ENCODE measurements at places on chromosomes 3 and 15. TPM values are rescaled to one million over a fixed set of nuclear protein-coding genes. Genes with fewer than 3 reads are reported as not detected.

DNA sequence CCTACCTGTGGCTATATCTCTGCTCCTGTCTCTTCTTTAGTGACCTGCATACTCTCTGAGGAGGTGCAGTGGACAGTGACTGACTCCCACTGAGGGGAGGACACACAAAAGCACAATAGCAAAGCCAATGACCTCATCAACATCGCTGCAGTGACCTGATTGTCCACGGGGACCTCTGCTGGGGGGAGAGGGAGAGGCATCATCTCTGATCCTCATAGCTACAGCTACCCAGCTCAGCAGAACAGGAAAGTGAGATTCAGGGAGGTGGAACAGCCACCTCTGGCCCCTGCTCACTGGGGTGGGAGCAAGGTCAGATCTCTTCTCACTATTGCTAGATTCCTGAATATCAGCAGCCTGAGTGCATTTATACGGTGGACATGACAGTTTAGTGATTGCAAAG is 179.2 kb downstream of the ATP10A start:
- no peak for DNase-seq

DNA sequence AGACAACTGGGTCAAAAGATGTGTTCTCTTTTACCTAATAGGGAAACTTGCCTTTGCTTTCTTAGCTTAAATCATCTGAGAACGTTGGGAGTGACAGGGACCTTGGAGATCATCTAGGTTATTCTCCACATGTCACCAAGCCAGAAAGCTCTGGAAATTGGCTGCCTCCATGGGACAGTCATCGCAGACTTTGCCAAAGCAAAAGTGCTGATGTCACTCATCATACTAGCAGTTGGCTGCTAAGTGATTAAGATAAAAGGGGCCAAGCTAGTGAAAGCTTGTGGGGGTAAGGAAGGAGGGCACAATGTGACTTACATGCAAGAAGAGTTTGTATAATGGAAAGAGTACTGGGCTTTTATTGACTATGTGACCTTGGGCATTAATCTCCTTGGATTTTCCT is 198.0 kb upstream of the PFN2 start:
- DNase-seq = peak; percentile 57

GRCh38 chr15:73906346-73907034 is 19.8 kb upstream of the LOXL1 start:
- DNase-seq = no peak

DNA sequence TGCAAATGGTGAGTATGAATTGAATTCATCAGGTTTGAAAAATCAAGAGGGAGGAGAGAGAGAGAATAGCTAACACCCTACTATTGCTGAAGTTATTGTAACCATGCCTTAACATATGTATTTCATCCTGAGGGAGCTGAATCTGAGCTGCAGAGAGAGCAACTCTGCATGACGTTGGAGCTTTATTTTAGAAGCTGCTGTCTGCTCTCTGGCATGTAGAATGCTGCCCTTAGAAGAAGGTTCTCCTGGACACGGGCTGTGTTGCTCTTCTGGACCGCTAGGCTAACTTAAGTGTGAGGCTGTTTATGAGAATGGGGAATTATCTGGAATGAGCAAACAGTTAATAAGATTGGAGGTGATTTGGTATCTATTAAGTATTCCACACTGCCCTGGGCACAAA is 814.6 kb downstream of the AGBL1 start:
- DNase-seq = no peak

DNA sequence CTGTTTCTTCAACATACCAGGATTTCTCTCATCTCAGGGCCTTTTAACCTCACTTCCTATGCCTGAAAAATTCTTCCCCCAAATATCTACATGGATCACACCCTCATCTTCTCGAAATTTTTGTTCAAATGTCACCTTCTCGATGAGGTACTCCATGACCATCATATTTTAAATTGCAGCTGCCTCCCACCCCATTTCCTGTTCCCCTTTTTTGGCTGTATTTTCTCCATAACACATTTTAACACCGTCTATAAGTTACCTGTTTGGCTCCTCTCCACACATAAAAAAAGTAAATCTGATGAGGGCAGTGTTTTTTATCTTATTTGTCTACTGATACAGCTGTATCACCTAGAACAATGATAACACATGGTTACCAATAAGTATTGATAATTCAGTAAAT is 20.7 kb upstream of the ZBED2 start:
- DNase-seq = no peak

Gene C15orf61
- 2.6 TPM for total RNA-seq

Gene GOLGA8G
- total RNA-seq = 0.08 TPM

Gene KIF15
- total RNA-seq = 0.09 TPM

Gene DUOX1
- total RNA-seq = 0.14 TPM

Data from pancreas (tissue), 10 donors.